ENCODE measurements at places on chromosomes 16 and 17. TPM values are rescaled to one million over a fixed set of nuclear protein-coding genes. Genes with fewer than 3 reads are reported as not detected.

Gene TBX2
- total RNA-seq: 8.6 TPM

Gene CDR2
- 55.5 TPM for total RNA-seq

Gene NDEL1
- 77.7 TPM for total RNA-seq

Gene ITGAX
- 1.5 TPM for total RNA-seq

Gene GPT2
- total RNA-seq: 12.7 TPM

Gene SLC6A2
- not detected for total RNA-seq

Gene TMEM100
- total RNA-seq: 3.8 TPM

DNA sequence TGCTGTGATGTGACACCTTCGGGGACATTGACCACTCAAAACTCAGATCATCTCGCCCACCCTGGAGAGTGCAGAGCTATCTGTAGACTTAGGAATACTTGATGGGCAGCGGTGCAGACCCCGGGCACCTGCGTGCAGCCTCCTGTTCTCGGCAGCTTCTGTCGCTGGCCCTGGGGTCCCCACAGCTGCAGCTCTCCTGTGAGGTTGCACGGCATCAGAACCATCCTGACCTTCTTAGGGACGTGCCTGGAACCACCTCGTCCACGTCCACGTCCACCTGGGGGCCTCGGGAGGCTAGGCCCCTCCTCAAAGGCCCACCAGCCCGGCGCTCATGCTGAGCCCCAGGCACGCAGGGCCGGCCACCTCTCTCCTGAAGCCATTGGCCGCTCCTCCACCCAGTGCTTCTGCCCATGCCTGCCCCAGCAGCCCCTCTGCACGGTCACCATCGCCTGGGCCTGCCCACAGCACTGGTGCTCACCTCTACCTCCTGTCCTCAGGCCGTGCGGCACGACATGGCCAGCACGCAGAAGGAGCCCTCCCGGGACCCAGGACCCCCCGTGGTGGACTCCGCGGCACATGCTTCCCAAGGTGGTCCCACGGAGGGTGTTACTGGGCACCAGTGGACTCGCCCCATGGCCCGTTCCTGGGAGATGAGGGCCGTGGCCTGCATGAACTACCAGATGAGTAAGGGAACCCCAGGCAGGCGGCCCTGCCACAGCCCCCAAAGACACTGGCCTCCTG lies 2.3 kb upstream of the WFIKKN1 start:
- H3K27ac ChIP-seq: no peak overlapping the region
- H3K27me3 ChIP-seq: no peaks in the 10 kb centered on the region
- DNase-seq: no peak
- H3K4me3 ChIP-seq: no peak overlapping the region
- peaks cover 7% of the 10 kb centered on the region for H3K4me1 ChIP-seq
- peaks cover 10% of the 10 kb centered on the region for H3K36me3 ChIP-seq

DNA sequence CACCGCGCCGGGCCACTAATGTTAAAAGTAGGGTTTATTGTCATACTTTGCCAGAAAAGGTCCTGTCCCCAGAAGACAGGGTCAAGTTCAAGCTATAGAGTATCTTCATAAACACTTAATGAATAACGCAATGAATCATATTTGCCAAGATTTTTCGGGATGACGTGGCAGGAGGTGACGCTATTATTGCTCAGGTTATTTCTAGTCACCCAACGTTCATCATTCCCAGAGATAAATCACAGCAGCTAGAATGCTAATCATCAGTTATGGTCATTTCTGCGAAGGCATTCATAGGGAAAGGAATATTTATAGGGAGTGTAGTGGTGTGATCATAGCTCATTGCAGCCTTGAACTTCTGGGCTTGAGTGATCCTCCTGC lies 2.0 kb downstream of the TMC5 start:
- peaks cover 4% of the 10 kb centered on the region for H3K4me1 ChIP-seq
- no peak overlapping the region for H3K4me3 ChIP-seq
- H3K27me3 ChIP-seq: no peaks in the 10 kb centered on the region
- no peaks in the 10 kb centered on the region for H3K36me3 ChIP-seq
- no peak overlapping the region for H3K27ac ChIP-seq

DNA sequence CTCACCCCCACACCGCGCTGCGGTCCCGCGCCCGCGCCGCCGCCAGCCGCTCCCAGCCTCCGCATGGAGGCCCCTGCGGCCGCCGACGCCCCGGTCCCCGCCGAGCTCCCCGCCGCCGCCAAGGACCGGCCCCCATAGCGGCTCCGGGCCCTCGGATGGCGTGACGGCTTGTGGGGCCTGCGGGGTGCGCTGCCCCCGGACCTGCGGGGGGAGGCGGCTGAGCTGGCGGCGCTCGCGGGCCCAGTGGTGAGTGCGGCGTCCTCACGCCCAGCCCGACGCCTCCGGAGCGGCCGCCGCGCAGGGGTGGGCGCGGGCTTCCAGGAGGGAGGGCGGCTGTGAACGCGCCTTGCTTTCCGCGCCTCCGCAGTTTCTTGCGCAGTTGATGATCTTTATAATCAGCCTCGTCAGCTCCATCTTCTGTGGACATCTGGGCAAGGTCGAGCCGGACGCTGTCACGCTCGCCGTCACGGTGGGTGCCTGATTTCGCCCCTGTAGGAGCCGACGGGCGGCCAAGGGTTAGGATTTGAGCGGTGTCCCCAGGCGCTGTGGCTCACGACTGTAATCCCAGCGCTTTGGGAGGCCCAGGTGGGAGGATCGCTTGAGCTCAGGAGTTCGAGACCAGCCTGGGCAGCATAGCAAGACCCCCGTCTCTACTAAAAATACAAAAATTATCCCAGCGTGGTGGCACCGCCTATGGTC lies 46.4 kb downstream of the SLC47A1 start:
- H3K36me3 ChIP-seq: no peaks in the 10 kb centered on the region
- H3K27ac ChIP-seq: no peak overlapping the region
- H3K4me1 ChIP-seq: no peaks in the 10 kb centered on the region
- H3K4me3 ChIP-seq: peak overlapping the region; percentile 43
- H3K27me3 ChIP-seq: no peaks in the 10 kb centered on the region

- H3K4me3 ChIP-seq: no peak overlapping the region
- peak; percentile 66 for DNase-seq
- no peaks in the 10 kb centered on the region for H3K27me3 ChIP-seq
- H3K27ac ChIP-seq: peak overlapping the region; percentile 98
- H3K36me3 ChIP-seq: no peaks in the 10 kb centered on the region
- peaks cover 55% of the 10 kb centered on the region for H3K4me1 ChIP-seq
Measured at GRCh38 chr16:73057291-73058210, 9.6 kb upstream of the ZFHX3 start.

DNA sequence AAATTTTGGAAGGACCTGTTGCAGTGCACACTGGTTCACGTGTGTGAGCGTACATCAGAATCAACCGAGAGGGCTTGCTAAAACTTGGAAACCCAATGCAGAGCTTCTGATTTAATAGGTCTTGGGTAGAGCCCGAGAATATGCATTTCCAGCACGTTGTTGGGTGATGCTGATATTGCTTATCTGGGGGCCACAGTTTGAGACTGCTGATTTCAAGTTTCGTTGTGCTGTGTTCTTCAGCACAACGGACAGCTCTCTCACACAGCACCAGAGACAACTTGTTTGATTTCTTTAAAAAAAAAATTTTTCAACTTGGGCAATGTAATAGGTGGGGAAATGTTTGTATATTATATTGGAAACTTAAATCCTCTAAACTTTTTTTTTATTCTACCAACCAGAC lies 9.4 kb downstream of the OR4D2 start:
- no peaks in the 10 kb centered on the region for H3K27me3 ChIP-seq
- H3K36me3 ChIP-seq: no peaks in the 10 kb centered on the region
- H3K27ac ChIP-seq: no peak overlapping the region
- DNase-seq: no peak
- H3K4me3 ChIP-seq: no peak overlapping the region

GRCh38 chr17:56142325-56142724 lies 10.9 kb upstream of the ANKFN1 start:
- H3K27ac ChIP-seq: no peak overlapping the region
- H3K4me1 ChIP-seq: no peaks in the 10 kb centered on the region
- no peaks in the 10 kb centered on the region for H3K27me3 ChIP-seq
- no peak for DNase-seq
- no peaks in the 10 kb centered on the region for H3K36me3 ChIP-seq
- H3K4me3 ChIP-seq: no peak overlapping the region

DNA sequence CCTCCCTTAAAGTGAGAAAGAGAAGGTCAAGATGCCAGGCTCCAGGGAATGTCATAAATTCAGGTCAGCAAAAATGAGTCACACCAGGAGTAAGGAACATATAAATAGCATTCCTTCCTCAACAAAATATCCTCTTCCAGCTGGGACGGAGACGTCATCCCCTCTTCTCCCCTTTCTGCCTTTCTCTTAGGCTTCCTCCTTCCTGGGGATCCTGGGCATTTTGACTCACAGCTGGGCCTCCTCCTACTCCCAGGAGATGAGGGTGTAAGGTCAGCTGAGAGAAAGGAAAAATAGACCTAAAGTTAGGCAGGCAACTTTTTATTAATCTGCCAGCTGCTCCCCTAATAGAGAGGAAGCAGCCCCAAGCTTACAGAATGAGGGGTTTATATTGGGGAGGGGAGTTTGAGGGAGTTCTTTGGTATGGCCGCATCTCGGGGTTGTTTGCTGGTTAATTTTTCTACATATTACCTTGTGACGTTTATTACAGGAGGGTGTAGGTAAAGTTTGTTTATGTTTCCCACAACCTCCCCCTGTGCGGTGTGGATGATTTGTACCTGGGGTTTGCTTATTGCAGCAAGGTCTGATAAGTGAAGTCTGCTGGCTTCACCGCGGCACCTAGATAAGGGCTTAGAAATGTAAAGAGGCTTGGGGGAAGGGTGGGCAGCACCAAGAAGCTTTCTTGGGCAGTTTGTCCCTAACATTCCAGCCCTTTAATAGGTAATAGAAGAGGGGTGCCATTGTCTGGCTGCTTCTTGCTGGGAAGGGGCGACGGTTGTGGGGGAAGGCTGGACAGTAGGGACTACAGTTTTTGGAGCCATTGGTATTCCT lies 7.1 kb upstream of the ZNF747 start:
- no peak for DNase-seq
- no peaks in the 10 kb centered on the region for H3K36me3 ChIP-seq
- no peaks in the 10 kb centered on the region for H3K4me1 ChIP-seq
- H3K27ac ChIP-seq: no peak overlapping the region
- no peak overlapping the region for H3K4me3 ChIP-seq

DNA sequence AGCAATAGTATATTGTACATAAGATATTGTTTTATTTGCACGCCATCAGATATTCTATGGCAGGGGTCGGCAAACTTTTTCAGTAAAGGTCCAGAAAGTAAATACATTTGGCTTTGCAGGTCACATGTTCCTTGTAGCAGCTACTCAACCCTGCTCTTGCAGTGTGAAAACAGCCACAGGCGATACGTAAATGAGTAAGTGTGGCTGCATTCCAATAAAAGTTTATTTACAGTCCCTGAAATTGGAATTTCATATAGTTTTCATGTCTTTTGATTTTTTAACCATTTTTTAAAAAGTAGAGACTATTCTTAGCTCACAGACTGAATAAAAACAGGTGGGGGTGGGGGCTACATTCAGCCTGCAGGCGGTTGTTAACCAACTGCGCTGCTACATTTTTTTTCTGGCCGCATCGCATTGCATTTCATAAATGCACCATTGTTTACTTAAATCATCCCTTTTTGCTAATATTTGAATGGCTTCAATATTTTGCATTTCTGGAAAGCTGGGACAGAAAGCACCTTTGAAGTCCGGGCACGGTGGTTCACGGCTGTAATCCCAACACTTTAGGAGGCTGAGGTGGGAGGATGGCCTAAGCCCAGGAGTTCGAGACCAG lies 50.5 kb upstream of the HAPSTR1 start:
- DNase-seq: no peak
- no peaks in the 10 kb centered on the region for H3K4me1 ChIP-seq
- no peaks in the 10 kb centered on the region for H3K36me3 ChIP-seq
- no peaks in the 10 kb centered on the region for H3K27me3 ChIP-seq

- H3K4me1 ChIP-seq: peaks cover 43% of the 10 kb centered on the region
- no peaks in the 10 kb centered on the region for H3K36me3 ChIP-seq
- no peaks in the 10 kb centered on the region for H3K27me3 ChIP-seq
- no peak within 1 kb of the TSS for H3K27ac ChIP-seq
- H3K4me3 ChIP-seq: no peak within 1 kb of the TSS
Measured at GRCh38 chr17:74274060-74274708, at the start of gene DNAI2. Gene DNAI2 (plus strand): TSS chr17:74274234. CDS start chr17:74281818, 7,584 bp downstream.

- H3K27ac ChIP-seq: no peak overlapping the region
- no peak for DNase-seq
- H3K4me3 ChIP-seq: no peak overlapping the region
- no peaks in the 10 kb centered on the region for H3K36me3 ChIP-seq
- no peaks in the 10 kb centered on the region for H3K4me1 ChIP-seq
Measured at GRCh38 chr17:82405051-82405450, 13.1 kb upstream of the HEXD start.

GRCh38 chr17:14699574-14700185 lies 398.8 kb downstream of the HS3ST3B1 start:
- H3K27ac ChIP-seq: no peak overlapping the region
- H3K4me3 ChIP-seq: no peak overlapping the region
- no peaks in the 10 kb centered on the region for H3K27me3 ChIP-seq
- no peaks in the 10 kb centered on the region for H3K4me1 ChIP-seq

DNA sequence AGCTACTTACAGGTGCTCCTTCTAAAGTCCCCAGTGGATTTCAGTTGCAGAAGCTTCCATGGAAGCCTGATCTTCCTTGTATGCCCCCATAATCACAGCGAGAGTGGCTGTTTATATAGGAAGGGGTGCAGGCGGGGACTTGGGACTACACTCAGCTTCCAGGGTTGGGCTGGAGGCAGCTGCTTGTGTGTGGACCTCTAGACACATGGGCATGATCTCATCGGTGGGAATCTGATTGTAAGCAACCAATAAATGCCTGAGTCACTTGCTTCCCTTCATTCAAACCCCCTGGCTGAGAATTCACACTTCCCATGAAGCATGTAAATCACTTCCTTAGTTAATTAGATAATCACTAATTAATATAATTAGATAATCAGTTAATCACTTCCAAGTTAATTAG lies 1.0 kb upstream of the KRT20 start:
- H3K4me1 ChIP-seq: no peaks in the 10 kb centered on the region
- H3K4me3 ChIP-seq: no peak overlapping the region
- no peak for DNase-seq
- H3K27ac ChIP-seq: no peak overlapping the region
- no peaks in the 10 kb centered on the region for H3K27me3 ChIP-seq

DNA sequence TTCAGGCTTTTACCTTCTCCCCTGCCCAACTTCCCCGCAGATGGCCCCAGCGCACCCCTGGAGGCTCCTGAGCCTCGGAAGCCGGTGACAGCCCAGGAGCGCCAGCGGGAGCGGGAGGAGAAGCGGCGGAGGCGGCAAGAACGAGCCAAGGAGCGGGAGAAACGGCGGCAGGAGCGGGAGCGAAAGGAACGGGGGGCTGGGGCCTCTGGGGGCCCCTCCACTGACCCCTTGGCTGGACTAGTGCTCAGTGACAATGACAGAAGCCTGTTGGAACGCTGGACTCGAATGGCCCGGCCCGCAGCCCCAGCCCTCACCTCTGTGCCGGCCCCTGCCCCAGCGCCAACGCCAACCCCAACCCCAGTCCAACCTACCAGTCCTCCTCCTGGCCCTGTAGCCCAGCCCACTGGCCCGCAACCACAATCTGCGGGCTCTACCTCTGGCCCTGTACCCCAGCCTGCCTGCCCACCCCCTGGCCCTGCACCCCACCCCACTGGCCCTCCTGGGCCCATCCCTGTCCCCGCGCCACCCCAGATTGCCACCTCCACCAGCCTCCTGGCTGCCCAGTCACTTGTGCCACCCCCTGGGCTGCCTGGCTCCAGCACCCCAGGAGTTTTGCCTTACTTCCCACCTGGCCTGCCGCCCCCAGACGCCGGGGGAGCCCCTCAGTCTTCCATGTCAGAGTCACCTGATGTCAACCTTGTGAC lies 3.6 kb downstream of the MAPK7 start:
- no peak overlapping the region for H3K27ac ChIP-seq
- H3K4me3 ChIP-seq: no peak overlapping the region
- no peaks in the 10 kb centered on the region for H3K27me3 ChIP-seq
- H3K36me3 ChIP-seq: peaks cover 24% of the 10 kb centered on the region

Data from thyroid gland (tissue), 4 donors.